ENCODE measurements at places on chromosomes 5 and 9. TPM values are rescaled to one million over a fixed set of nuclear protein-coding genes. Genes with fewer than 3 reads are reported as not detected.

The ADRA1B gene
- 9.9 TPM for total RNA-seq

DNA sequence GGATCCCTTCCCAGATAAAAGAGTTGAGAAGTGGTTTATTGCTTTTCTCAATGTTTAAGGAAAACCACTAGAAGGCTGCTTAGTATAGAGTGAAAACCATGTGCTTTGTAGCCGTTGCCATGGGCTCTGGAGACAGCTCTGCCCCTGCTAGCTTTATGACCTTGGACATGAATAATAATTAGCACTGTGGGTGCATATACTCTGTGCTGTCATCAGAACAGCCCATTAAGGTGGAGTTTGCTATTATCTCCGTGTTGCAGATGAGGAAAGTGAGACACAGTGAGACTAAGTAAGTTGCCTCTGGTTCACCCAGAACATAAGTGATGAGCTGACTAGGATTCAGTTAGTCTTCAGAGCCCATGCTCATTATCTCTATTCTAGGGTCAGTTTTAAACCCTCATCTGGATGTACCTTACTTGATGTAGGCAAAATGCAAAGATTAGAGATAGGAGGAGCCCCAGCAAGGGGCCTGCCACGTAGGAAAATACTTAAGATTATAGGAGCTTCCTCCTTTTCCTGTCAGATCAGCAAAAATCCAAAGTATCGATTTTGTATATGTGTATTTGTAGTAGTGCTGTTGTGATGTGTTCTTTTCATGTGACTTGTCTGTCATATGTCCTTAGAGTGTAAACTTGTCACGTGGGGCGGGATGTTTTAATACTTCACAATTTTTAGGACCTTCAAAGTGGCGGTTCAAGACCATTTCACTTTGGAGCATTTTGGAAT, 102.5 kb downstream of the TLE4 start:
- H3K4me1 ChIP-seq, result peaks cover 24% of the 10 kb centered on the region
- no peak overlapping the region for H3K27ac ChIP-seq
- DNase-seq, result no peak
- H3K36me3 ChIP-seq, result peaks cover 39% of the 10 kb centered on the region

DNA sequence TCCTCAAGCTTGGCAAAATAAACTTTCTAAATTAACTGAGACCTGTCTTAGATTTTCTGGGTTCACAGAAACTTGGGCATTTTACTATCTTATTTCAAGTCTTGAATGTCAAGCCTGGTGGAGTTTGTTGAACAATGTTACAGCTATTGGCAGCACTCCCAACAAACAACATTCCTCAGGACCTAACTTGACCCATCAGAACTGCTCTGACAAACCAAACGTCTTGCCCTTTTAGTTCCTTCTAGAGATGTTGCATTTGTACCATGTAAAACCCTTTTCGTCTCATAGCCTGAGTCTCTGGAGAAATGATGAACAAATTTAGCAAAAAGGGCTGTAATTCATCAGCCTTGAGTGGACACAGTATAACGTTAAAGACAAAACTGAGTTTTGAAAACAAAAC, 51.1 kb downstream of the GNA14 start:
- DNase-seq, result no peak
- H3K4me1 ChIP-seq, result peaks cover 21% of the 10 kb centered on the region
- no peak overlapping the region for H3K27ac ChIP-seq
- H3K36me3 ChIP-seq, result no peaks in the 10 kb centered on the region
- no peaks in the 10 kb centered on the region for H3K27me3 ChIP-seq
- no peak overlapping the region for H3K4me3 ChIP-seq

DNA sequence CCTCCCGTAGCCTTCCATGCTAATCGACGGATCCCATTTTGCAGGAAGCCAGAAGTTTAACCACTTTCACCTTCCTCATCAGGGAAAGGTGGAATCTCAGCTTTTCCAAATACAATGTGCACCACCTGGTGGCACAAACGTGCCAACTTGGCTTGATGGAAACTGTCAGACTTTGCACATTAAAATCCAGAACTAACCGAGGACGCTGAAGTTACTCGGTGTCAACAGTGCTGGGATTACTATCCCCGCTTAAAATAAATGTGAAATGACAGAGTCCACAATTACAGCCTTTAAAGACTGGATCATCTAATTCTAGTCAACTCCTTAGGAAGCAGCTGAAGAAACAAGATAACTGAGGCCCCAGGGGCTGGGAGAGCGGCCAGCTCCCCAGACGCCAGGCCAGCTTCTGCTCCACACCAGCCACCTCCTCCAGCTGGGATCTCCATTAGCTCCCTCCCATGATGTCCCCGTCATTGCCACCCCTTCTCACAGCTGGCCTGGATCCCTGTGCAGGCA, 50.1 kb upstream of the RETREG1 start:
- DNase-seq, result no peak
- H3K4me3 ChIP-seq, result no peak overlapping the region
- H3K27ac ChIP-seq, result no peak overlapping the region
- no peaks in the 10 kb centered on the region for H3K27me3 ChIP-seq
- H3K36me3 ChIP-seq, result peaks cover 16% of the 10 kb centered on the region
- no peaks in the 10 kb centered on the region for H3K4me1 ChIP-seq

GRCh38 chr9:108105885-108106284, 616.3 kb upstream of the KLF4 start:
- no peaks in the 10 kb centered on the region for H3K36me3 ChIP-seq
- no peak overlapping the region for H3K4me3 ChIP-seq
- H3K27me3 ChIP-seq, result no peaks in the 10 kb centered on the region
- no peak for DNase-seq

The IFNA21 gene
- not detected for total RNA-seq

DNA sequence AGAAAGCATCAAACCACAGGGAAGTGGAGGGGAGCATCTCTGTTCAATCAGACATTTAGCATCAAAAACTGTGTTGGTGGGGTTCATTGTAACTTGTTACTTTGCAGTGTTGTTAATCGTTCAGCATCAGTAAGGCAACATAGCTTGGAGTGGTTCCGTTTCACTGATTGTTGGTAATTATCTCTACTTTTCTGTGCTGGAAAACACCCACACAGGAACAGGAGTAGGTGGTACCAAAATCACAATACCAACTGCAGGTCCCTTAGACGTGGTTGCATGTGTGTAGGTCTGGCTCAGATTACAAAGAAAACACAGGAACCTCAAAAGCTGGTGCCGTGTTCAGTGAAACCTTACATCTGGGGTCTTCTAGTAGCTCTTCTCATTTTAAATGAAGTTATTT, 146.8 kb downstream of the RNF180 start:
- no peaks in the 10 kb centered on the region for H3K27me3 ChIP-seq
- no peak overlapping the region for H3K4me3 ChIP-seq
- no peaks in the 10 kb centered on the region for H3K4me1 ChIP-seq
- no peak overlapping the region for H3K27ac ChIP-seq
- no peak for DNase-seq

The LHX3 gene
- total RNA-seq, result 0.10 TPM

DNA sequence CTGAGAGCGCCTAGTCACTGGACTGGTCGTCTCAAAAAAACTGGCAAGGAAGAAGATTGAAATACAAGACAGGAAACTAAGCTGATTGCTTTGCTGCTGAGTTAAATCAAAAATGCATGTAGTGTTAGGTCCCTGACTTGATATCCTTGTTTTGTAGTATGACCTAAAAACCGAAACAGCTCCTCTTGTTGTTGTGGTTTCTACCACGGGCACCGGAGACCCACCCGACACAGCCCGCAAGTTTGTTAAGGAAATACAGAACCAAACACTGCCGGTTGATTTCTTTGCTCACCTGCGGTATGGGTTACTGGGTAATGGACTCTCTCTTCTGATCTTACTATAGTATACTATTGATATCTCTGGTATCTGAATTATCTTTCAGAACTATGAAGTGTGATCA, 4.3 kb downstream of the MTRR start:
- no peak overlapping the region for H3K4me3 ChIP-seq
- peaks cover 24% of the 10 kb centered on the region for H3K36me3 ChIP-seq
- H3K27ac ChIP-seq, result no peak overlapping the region
- no peak for DNase-seq
- no peaks in the 10 kb centered on the region for H3K27me3 ChIP-seq

- peaks cover 15% of the 10 kb centered on the region for H3K36me3 ChIP-seq
- DNase-seq, result no peak
- peak overlapping the region; percentile 75 for H3K27ac ChIP-seq
- no peaks in the 10 kb centered on the region for H3K27me3 ChIP-seq
- H3K4me3 ChIP-seq, result no peak overlapping the region
Measured at GRCh38 chr9:89358985-89359384, 40.7 kb downstream of the SECISBP2 start.

The SMIM3 gene
- total RNA-seq, result 11.0 TPM

The TMEM38B gene
- 21.3 TPM for total RNA-seq
